ENCODE measurements at places on chromosomes 1 and 21.

DNA sequence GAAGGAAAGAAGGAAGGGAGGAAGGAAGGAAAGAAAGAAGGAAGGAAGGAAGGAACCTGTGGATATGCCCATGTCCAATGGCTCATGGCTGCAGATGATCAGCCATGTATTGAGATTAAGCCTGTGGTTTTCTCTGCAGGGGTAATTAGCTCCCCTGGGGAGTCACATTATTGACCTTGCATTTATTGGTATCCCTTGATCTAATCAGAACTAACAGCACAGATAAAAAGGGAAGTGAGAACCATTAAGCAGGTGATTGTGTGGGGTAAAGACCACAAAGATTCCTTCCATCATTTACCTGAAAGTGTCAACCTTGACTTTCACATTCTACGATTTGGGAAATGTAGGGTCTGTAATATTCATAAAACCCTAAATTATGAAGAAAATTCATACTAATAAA, 390.7 kb downstream of the BRINP2 start:
- no peak for DNase-seq

DNA sequence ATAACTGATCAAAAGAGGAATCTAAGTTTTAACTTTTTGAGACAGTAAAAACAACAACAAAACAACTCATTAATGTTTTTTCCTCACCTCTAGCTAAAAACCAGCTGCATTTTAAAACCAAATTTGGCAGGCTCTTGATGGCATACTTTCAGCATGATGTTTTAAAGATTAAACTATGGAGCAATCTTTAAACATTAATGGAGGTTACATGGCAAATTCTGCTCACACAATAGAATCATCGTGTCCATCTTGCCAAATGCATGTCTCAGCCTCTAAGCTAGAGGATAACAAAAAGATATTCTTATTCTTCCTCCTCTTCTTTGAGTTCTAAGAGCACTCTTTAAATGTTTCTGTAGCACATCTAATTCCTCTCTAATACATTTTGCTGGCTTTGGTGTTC, 579.8 kb upstream of the PKN2 start:
- DNase-seq = no peak

- peak; percentile 65 for DNase-seq
Observed at GRCh38 chr1:151511636-151512215, 539 bp downstream of the CGN start.

GRCh38 chr1:91693557-91693956, 192.4 kb downstream of the TGFBR3 start:
- DNase-seq = no peak

GRCh38 chr1:64942675-64943074, 23.7 kb downstream of the JAK1 start:
- no peak for DNase-seq

DNA sequence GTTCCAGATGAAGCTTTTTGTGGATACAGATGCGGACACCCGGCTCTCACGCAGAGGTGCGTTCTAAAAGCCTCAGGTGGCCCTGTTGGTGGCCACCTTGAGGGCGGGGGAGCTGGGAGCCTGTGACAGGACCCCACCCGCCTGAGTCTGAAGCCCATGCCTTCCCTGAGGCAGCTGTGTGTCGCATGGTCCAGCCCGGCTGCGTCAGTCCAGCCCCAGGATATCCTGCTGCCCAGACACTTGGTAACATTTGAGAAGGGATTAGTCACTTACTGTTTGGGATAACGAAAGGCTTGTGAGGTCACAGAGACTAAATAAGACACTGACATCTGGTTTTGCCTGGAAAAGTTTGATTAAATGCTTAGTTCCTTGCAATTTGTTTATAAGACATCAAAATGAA, 68.9 kb downstream of the UCK2 start:
- no peak for DNase-seq

- DNase-seq = no peak
Observed at GRCh38 chr1:179996099-179996498, 41.5 kb downstream of the CEP350 start.

GRCh38 chr1:37069406-37069805, 35.1 kb upstream of the GRIK3 start:
- DNase-seq = no peak

GRCh38 chr21:35352066-35352770, 303.1 kb upstream of the RUNX1 start:
- DNase-seq = no peak

- no peak for DNase-seq
Observed at GRCh38 chr1:172136925-172137324, 283.6 kb upstream of the C1orf105 start.

- DNase-seq = no peak
Observed at GRCh38 chr1:185716095-185716494, 18.1 kb upstream of the HMCN1 start.

- no peak for DNase-seq
Observed at GRCh38 chr1:39086865-39087409, 60.8 kb downstream of the NDUFS5 start.

Data from NCI-H2171 (cell line).